Chondrocyte (in vitro differentiated cells): ENCODE measurements at places on chromosomes 4 and X. TPM values are rescaled to one million over a fixed set of nuclear protein-coding genes. Genes with fewer than 3 reads are reported as not detected.

DNA sequence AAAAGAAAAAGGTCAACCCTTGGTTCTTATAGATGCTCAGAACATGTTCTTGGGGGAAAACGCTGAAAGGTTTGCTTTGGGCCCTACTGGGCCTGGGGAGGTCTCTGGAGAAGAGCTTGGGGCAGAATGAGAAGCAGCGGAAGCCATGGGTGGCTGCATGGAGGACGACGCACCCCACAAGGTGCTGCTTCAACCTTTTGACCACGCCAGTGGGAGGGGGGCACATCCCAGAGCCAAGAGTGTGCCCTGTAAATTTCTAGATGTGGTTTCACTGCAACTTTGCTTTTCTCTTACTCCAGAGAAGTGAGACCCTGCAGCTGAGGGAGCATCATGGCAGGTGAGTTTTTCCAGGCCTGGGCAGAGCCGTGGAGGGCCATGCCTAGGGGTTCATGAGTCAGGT is 3.2 kb downstream of the PRRG3 start:
- DNase-seq = no peak

DNA sequence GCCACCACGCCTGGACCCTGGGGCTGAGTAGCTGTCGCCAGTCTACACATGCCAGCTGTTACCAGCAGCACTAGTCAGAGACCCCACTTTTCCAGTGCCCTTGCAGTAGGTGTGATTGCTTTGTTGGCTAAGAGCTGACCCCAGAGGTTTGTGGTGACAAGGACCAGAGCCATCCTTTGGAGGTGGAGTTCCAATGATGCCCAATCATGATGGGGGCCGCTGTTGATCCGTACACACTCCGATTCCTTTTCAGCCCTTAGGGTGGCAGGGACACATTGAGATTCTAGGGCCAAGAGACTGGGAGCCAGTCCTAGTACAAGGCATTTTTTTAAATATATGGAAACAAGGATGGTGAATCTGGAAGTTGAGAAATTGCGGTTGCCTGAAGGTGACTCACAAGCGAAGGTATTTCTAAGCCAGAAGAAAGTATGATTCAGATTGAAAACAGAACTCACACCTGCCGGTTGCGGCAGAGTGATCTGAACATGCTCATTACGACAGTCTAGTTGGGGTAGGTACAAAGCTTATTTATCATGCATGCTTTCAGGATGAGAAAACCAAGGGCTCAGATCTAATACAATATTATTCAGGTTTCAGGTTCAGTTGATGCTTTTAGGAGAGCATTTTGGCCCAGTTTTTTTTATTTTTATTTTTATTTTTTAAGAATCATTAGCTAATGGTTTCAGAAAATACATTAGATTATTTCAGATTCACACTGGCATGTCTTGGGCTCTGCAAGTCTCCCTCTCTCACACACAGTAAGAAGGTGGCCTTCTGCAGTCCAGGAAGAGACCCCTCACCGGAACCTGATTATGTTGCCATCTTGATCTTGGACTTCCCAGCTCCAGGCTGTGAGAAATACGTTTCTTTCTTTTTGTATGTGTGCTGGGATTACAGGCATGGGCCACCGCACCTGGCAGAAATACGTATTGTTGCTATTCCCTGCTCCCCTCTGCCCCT is 43.4 kb downstream of the SHROOM2 start:
- no peak for DNase-seq

GRCh38 chr4:142752202-142752786 is 93.8 kb downstream of the INPP4B start:
- DNase-seq = no peak

- DNase-seq = no peak
These were observed 4.4 kb upstream of the CCDC149 start for GRCh38 chr4:24917076-24917856.

DNA sequence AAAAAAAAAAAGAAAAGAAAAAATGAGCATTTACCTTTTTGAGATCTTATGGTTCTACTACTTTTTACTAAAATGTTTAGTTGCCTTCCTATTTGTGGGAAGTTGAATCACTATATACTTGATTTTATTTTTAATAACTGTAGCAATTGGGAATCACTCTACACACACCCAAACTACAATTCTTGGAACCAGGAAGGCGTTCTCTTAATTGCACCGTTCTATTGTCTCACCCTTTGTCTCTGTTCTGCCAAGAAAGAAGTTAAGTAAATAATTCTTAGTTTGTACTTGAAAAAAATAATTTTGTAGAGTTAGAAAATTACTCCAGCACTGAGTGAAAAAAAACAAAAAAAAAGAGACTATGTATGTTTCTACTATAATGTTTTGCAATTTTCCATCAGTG is 62.7 kb downstream of the ATOH1 start:
- DNase-seq = no peak

GRCh38 chrX:67613996-67614395 is 70.2 kb downstream of the AR start:
- DNase-seq = no peak

DNA sequence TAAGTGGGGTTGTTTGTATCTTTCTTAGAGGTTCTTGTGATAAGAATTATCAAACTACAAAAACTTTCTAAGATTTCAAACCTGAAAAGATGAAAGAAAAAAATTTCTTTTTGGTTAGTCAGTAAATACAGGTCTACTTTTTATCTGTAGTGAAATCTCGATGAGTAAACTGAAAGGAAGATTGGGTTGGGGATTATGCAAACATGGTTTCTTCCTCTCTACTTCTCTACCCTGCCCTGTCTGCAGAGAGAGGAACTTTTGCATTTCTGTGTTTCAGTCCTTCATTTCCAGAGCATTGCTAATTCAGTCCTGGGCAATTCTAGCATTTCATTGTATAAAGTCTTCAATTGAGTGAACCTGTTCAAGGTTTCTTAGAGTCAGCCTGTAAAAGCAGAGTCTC is 51.6 kb upstream of the IL2 start:
- DNase-seq = no peak

Gene RNF128
- total RNA-seq = not detected in 3 replicates

DNA sequence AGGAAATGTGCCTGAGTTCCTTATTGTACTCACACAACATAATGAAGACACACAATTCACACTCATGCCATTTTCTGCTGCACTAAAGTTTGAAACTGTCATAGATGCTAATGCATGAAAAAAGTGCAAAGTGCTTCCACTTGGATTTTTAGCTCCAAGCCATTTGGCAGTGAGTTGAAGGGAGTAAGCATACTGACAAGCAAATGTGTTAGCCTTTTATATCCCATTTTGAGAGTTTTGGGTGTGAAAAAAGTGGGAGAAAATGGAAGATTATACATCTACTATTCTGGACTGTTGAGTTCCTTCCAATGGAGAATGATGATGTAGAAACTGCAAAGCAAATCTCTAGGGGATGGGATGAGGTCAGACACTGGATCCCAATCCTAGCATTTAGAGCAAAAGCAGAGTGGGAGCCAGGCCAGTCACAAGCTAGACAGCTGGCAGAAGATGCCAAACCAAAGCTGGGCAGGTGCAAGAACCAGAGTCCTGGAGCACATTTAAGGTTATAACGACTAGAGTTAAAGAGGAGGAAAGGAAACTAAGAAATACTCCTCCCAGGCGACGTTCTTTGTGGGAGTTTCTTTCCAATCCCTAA is 216.8 kb downstream of the FBXO8 start:
- no peak for DNase-seq

Gene NLRP2B
- total RNA-seq = not detected in 3 replicates

DNA sequence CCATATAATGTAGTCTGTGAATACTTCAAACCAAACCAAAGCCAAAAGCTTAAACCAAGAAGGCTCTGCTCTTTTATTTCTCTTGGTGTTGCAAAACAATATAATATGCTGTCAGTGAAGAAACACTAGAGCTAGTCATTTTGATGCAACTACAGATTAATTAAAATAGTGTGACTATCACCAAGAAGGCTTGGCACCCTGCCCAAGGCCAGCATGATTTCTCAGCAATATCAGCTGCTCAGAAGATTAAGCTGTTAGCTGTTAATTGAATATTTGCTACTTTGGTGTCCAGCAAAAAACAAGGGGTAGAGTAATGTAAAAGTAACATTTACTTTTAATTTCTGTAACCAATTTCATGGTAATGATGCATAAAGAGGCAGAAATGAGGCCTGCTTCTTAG is 104.9 kb upstream of the PRPS2 start:
- no peak for DNase-seq

DNA sequence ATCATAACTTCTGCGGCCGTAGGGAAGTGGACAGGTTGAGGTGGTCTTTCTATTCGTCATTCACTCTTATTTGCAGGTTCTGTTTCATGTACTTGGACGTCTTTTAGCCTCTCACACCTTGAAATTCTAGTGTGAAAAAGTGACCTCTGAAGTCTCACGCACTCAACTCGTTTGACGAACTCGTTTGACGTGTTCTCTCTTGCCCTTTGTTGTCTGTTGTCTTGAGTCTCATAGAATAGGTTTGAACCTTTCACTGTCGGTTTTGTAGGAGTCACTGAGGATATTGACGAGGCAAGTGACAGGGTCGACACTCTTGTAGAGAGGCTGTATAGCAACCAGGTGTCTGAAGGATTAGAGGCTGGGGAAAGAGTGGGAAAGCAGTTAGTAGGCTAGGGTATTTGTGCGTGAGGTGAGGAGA is 1.1 kb upstream of the PGRMC2 start:
- no peak for DNase-seq

Gene COX18
- 13.2 to 18.6 TPM (median 14.5 TPM) in 3 replicates for total RNA-seq

Gene SORCS2
- 9.4 to 21.7 TPM (median 10.9 TPM) in 3 replicates for total RNA-seq

- DNase-seq = no peak
These were observed 115.6 kb downstream of the GPR143 start for GRCh38 chrX:9650091-9650490.

Gene NUDT11
- 8.9 to 11.8 TPM (median 10.6 TPM) in 3 replicates for total RNA-seq

DNA sequence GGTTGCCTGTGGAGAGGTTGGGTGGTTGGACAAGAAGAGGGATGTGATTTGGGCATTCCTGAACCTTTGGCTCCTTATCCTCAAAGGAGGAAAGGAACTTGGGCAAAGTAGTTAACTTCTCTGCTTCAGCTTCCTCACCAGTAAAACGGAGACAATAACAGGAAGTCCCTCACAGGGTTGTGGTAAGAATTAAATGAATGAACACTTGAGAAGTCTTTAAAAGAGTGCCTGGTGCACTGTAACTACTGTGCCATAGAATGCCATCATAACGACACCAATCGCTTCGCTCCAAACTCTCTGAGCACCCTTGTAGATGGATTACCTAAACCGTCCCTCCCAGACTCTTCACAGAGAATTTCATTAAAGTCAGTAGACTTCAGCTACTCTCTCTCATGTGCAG is 10.5 kb downstream of the ZCCHC18 start:
- DNase-seq = no peak

Gene EFHC2
- total RNA-seq = not detected in 3 replicates

Gene SSX2B
- not detected in 3 replicates for total RNA-seq

DNA sequence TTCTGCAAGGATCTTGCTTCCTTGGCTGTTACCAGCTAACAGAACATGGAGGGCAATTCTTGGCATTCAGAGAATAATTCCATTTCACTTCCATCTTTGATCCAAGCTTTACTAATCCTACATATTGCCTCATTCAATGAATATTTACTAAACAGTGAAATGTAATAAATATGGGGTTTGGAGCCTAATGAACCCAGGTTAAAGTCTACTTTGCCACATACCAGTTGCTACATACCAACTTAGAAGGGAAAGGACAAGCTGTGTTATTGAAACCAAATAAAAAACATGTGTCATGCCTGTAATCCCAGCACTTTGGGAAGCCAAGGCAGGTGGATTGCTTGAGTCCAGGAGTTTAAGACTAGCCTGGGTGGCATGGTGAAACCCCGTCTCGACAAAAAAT is 265.6 kb downstream of the KLHL13 start:
- DNase-seq = no peak

Gene NWD2
- not detected in 3 replicates for total RNA-seq

Gene SCRG1
- 19.9 to 59.0 TPM (median 53.5 TPM) in 3 replicates for total RNA-seq

- DNase-seq = no peak
These were observed 126.1 kb downstream of the INPP4B start for GRCh38 chr4:142719854-142720541.

GRCh38 chr4:84470204-84470785 is 28.8 kb downstream of the NKX6-1 start:
- DNase-seq = no peak

Gene GYPA
- not detected in 3 replicates for total RNA-seq

- DNase-seq = no peak
These were observed 343.6 kb upstream of the TACR3 start for GRCh38 chr4:104063341-104063740.

Gene GPC4
- total RNA-seq = 64.6 to 94.8 TPM (median 67.6 TPM) in 3 replicates

- no peak for DNase-seq
These were observed 14.2 kb downstream of the ZNF518B start for GRCh38 chr4:10442976-10443375.
